NB4 (cell line): ENCODE measurements at places on chromosomes 11 and 22.

GRCh38 chr11:108125096-108125495 is 3.7 kb downstream of the ACAT1 start:
- no peak for DNase-seq

GRCh38 chr22:25564979-25565677 is 653 bp downstream of the GRK3 start:
- peak; percentile 43 for DNase-seq

- DNase-seq, result no peak
Observed at GRCh38 chr11:84857746-84858145, 769.4 kb downstream of the DLG2 start.

DNA sequence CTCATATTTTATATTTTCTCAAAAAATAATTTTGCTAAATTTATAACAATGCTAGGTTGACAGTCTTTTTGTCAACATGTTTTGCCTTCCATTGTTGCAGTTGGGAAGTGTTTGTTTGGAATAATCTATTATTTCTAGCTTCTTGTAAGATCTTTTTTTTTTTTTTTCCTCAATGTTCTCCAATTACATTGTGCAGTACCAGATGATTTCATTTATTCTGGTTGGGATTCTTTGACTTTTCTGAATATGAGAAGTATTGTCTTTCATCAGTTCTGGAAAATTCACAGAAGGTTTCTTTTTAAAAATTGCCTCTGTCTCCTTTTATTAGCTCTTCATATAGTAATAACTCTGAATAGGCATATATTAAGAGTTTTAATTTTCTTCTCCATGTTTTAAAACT is 245.4 kb downstream of the DYNC2H1 start:
- DNase-seq, result no peak

DNA sequence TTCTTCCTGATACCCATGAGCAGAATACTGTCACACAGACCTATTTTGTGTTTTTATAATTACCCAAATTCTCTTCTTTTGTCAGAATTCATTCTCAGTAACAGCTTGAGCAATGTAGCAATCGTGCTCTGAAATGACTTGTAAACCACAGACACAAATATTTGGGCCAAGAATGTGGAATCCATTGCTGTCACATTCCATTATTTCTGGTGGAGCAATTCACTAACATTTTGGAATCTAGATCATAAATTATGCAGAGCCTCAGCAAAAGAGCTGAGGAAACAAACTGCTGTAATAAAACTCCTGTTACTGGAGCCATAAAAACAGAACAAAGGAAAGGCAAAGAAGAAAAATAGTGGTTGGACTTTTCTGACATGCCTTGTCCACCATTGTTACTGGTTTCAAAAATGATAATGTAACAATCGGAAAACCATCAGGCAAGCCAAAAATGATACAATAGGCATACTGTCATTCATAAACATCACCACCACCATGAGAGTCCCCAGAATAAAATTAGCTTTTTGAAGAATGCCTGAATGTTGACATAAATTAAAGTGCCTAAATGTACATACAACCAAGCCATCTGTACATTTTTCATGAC is 223.4 kb upstream of the PITPNB start:
- no peak for DNase-seq

- no peak for DNase-seq
Observed at GRCh38 chr11:2698386-2699184, 1.2 kb downstream of the KCNQ1OT1 start.

- DNase-seq, result peak; percentile 16
Observed at GRCh38 chr22:23874871-23875270, 17.2 kb downstream of the SLC2A11 start.

GRCh38 chr11:117313091-117313490 is 3.0 kb downstream of the BACE1 start:
- DNase-seq, result peak; percentile 49
